ENCODE measurements at places on chromosomes 12 and 14. TPM values are rescaled to one million over a fixed set of nuclear protein-coding genes. Genes with fewer than 3 reads are reported as not detected.

DNA sequence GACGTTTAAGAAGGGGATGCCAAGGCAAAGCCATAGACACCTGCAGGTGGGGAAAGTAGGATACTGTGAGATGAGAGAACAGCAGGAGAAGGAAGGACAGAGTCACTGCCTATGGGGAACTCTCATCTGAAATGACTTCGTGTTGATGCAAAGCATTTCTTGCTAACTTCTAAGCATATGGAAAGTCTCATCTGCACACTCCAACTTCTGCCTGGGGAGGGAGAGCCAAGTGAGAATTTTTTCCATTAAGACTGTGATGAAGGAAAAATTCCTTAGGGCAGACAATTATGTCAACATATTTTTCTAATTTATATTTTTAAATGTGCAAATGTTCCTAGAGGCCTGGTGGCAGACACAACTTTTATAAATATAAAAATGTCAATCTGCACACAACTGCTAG, 115.3 kb downstream of the IPO8 start:
- DNase-seq: no peak
- H3K4me3 ChIP-seq: no peak overlapping the region
- H3K36me3 ChIP-seq: no peaks in the 10 kb centered on the region
- H3K27me3 ChIP-seq: no peaks in the 10 kb centered on the region
- H3K4me1 ChIP-seq: no peaks in the 10 kb centered on the region
- H3K27ac ChIP-seq: no peak overlapping the region

DNA sequence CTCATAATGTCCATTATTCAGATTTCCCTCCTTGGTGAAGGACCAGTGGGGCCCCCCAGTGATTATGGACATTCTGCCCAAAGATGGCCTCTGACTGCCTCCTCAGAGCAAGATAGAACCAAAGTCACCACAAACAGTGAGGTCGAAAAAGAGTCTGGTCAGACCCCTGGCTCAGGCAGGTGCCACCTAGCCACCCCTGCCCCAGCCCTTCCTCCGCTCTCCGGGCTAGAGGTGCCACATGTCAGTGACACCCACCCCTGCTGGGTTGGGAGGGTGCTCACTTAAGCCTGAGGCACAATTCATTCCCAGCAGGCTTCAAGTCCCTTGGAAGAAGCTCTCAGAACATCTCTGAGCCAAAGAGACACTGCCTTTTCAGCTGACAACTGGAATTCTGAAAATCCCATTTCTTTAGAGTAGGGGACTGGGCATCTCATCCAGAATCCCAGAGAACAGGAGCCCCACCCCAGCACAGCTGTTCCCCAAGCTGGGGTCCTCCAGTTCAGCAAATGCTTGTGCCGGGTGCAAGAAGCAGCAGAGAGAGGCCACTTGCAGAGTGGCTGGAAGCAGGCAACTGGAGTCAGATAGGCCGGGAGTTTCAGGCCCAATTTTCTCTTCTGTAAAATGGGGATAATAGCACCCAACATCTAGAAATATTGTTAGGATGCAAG, 50.3 kb downstream of the ISCA2 start:
- no peak overlapping the region for H3K4me3 ChIP-seq
- no peaks in the 10 kb centered on the region for H3K27me3 ChIP-seq
- H3K27ac ChIP-seq: no peak overlapping the region
- no peak for DNase-seq
- no peaks in the 10 kb centered on the region for H3K4me1 ChIP-seq
- H3K36me3 ChIP-seq: no peaks in the 10 kb centered on the region

GRCh38 chr12:67698672-67699581, 50.4 kb downstream of the DYRK2 start:
- H3K27me3 ChIP-seq: no peaks in the 10 kb centered on the region
- DNase-seq: no peak
- H3K4me3 ChIP-seq: no peak overlapping the region
- no peaks in the 10 kb centered on the region for H3K36me3 ChIP-seq
- H3K4me1 ChIP-seq: no peaks in the 10 kb centered on the region

GRCh38 chr12:95083471-95083870, 10.1 kb upstream of the NR2C1 start:
- no peaks in the 10 kb centered on the region for H3K27me3 ChIP-seq
- peaks cover 15% of the 10 kb centered on the region for H3K36me3 ChIP-seq
- no peak for DNase-seq
- no peak overlapping the region for H3K27ac ChIP-seq
- no peaks in the 10 kb centered on the region for H3K4me1 ChIP-seq

Gene FOXM1
- 58.1 TPM for polyA plus RNA-seq

Measured in H1 (cell line).